ENCODE measurements at places on chromosomes 3 and 15.

- no peak for DNase-seq
These were observed 99.1 kb downstream of the MESD start for GRCh38 chr15:80890341-80891005.

DNA sequence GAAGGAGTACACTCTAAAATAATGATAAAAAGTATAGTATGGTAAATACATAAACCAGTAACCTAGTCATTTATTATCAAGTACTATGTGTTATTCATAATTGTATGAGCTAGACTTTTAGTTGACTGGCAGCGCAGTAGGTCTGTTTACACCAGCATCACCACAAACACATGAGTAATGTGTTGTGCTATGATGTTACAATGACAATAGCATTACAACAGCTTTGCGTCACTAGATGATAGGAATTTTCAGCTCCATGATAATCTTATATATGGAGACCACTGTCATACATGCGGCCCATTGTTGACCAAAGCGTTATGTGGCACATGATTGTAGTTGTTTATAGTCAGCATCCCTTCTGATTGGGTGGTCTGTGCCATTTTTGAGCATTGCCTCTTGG lies 138.9 kb upstream of the UBE2E1 start:
- no peak for DNase-seq

DNA sequence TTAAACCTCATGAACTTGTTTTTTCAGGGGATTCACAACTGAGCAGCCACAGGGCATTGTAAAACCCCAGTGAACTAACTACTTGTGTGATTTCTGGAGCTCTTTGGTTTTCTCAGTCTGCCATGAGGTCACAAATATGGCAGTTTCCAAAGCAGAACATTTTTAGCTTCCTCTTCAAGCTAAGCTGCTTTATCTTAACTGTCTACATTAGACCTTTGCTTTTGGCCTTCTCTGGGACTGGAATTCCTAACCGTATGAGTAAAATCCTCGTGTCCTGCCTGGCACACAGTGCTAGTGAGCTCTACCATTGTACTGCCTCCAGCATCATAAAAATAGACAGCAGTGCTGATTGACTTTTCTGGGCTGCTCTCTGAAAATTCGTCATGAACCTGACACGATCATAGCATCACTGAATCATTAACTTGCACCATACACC lies 22.1 kb downstream of the CDIN1 start:
- no peak for DNase-seq

DNA sequence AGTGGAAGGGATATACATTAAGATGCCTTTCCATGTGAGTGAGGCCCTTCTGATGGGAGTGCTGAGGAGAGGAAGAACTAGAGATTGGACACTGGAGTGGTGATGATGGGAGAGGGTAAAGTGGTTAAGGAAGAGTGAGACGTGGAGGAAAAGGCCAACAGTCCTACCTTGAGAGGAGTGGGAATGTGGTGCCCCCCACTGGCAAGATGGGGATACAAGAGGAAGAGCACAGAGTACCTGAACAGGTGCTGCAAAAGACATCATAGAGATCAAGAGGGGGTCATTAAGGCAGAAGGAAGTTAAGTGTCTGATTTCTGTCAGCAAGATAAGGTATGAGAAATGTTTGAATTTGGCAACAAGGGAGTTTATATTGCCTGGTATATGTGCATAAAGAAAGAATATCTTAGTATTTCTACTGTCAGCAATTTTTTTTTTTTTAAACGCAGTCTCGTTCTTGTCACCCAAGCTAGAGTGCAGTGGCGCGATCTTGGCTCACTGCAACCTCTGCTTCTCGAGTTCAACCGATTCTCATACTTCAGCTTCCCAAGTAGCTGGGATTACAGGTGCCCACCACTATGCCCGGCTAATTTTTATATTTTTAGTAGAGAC lies 34.0 kb downstream of the ARIH2 start:
- DNase-seq: peak; percentile 36

DNA sequence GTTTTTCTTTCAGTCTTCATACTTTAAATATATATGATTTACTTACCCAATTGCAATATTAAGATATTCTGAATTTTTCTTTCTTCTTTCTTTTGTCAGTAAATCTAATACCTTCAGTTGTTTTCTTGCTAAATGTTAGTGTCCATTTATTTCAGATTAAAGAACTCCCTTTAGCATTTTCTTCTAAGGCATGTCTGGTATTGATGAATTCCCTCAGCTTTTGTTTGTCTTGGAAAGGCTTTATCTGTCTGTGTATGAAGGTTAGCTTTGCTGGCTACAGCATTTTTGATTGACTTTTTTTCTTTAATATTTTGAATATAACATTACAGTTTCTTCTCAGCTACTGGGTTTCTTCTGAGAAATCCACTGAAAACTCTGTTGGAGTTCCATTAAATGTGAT lies 64.0 kb upstream of the PLSCR4 start:
- DNase-seq: no peak

GRCh38 chr15:101407966-101408775 lies 81.3 kb downstream of the PCSK6 start:
- no peak for DNase-seq

GRCh38 chr3:188848947-188849346 lies 322.8 kb upstream of the TPRG1 start:
- no peak for DNase-seq

DNA sequence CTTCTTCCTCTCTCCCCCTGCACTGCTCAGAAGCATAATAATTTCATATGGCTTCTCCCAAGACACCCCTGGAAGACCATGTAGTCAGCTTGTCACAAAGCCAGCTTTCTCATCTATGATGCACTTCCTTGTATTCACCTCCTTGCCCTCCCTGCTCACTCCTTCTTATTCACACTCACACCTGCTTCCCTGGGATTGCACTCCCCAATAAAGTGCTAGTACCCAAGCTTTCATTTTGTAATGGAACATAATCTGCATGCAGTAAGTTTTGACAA lies 76.9 kb upstream of the FRMD4B start:
- no peak for DNase-seq

- DNase-seq: no peak
These were observed 118.8 kb upstream of the ADPGK start for GRCh38 chr15:72902245-72902918.

- DNase-seq: no peak
These were observed 152.0 kb downstream of the KLHL25 start for GRCh38 chr15:85642693-85643066.

GRCh38 chr3:142065932-142066331 lies 83.4 kb downstream of the TFDP2 start:
- no peak for DNase-seq

- peak; percentile 48 for DNase-seq
These were observed 34.3 kb downstream of the ZBTB38 start for GRCh38 chr3:141402476-141403171.

DNA sequence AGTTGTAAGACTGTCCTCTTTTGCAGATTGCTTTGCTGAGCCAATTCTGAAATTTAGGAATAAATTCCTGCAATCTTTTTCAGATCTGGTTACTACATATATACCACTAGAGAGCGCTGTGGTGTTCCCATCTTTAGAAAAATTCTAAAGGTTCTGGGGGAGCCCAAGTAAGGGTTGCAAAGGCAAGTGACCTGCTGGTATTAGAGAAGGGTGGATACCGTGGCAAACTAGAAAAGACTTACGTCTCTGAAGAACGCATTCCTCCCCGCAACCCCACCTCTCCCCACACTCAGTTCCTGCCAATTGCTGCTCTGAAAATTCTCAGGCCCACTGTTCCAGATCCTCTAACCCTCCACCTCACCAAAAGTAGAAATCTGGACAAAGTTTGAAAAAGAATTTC lies 48.5 kb downstream of the EFHB start:
- DNase-seq: no peak

- DNase-seq: no peak
These were observed 412.8 kb upstream of the WNT5A start for GRCh38 chr3:55899887-55900286.

DNA sequence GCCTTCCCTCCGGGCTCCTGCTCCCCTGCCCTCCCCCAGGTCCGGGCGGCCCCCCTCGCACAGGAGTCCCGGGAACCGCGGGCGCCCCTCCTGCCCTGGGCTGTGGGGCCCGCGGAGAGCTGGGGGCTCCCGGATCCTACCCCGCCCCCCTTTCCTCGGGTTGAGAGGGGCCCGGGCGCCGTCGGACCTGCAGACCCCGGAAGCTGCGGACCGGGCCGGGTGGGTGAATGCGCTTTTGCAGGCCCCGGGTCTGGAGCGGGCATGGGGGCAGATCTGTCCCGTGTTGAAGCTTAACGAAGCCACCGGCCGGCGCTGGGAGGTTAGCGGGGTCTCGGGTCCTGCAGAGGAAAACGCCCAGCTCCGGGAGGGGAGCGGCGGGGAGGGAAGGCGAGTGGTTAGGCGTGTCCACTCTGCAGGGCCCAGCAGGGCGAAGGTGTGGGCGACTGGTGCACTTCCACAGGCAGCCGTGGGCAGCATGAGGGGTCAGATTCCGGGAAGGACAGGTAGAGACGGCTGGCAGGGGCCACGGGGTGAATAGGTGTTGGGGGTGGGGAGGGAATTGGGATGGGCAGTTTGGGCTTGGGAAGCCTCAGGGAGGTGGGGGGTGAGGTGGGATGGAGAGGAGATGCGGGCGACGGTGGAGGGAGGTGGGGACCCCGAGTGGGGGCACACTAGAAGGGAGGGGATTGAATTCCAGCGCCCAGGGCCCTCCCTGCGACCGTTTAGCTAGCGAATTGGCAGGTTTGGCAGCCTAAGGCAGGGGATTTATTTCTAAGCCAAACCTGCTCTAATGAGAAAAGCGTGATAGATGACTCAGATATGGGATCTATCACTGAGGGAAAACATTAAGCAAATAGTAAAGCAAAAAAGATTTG lies 635 bp downstream of the CD276 start:
- no peak for DNase-seq

GRCh38 chr3:32886911-32887310 lies 64.5 kb upstream of the CCR4 start:
- DNase-seq: no peak

GRCh38 chr15:67064607-67065530 lies 533 bp upstream of the SMAD3 start:
- DNase-seq: peak; percentile 26

GRCh38 chr3:50230794-50231125 lies 5.2 kb upstream of the GNAI2 start:
- no peak for DNase-seq

- DNase-seq: no peak
These were observed 200.8 kb upstream of the GADL1 start for GRCh38 chr3:31095255-31095654.
